Hair follicular keratinocyte (primary cell): ENCODE measurements at places on chromosomes 4 and X. TPM values are rescaled to one million over a fixed set of nuclear protein-coding genes. Genes with fewer than 3 reads are reported as not detected.

TCEAL2 gene
- not detected in 2 replicates for total RNA-seq

PHOX2B gene
- not detected in 2 replicates for total RNA-seq

CNGA1 gene
- total RNA-seq = 0.08 and 0.19 TPM in 2 replicates

MAGEB10 gene
- total RNA-seq = not detected in 2 replicates

GPR143 gene
- 0.08 TPM in 1 of 2 replicates, not detected in the other for total RNA-seq

PABPC1L2A gene
- total RNA-seq = not detected in 2 replicates

LARP7 gene
- total RNA-seq = 24.1 and 30.3 TPM in 2 replicates

ZNF732 gene
- total RNA-seq = 1.2 and 1.4 TPM in 2 replicates

SSX1 gene
- not detected in 2 replicates for total RNA-seq

ARR3 gene
- total RNA-seq = not detected in 2 replicates

JCHAIN gene
- not detected in 2 replicates for total RNA-seq

PPARGC1A gene
- total RNA-seq = not detected in 2 replicates

ZAR1 gene
- total RNA-seq = not detected in 2 replicates

FOXR2 gene
- not detected in 2 replicates for total RNA-seq

CLGN gene
- 0.15 and 0.78 TPM in 2 replicates for total RNA-seq

RS1 gene
- total RNA-seq = not detected in 2 replicates

RRH gene
- total RNA-seq = 0.16 TPM in 1 of 2 replicates, not detected in the other

GLOD5 gene
- not detected in 2 replicates for total RNA-seq

HS6ST2 gene
- 0.23 and 0.38 TPM in 2 replicates for total RNA-seq

SPANXN4 gene
- total RNA-seq = not detected in 2 replicates

UGT2B17 gene
- not detected in 2 replicates for total RNA-seq

LIMCH1 gene
- under 0.01 and 0.08 TPM in 2 replicates for total RNA-seq

STK26 gene
- total RNA-seq = 29.7 and 32.5 TPM in 2 replicates

OCIAD1 gene
- 102 and 118 TPM in 2 replicates for total RNA-seq

ADGRG2 gene
- total RNA-seq = under 0.01 TPM in 1 of 2 replicates, not detected in the other

PCDH18 gene
- under 0.01 and 0.42 TPM in 2 replicates for total RNA-seq

MBTPS2 gene
- 5.2 and 6.7 TPM in 2 replicates for total RNA-seq

GPRIN3 gene
- total RNA-seq = not detected in 2 replicates

RNF175 gene
- total RNA-seq = 0.39 TPM in 1 of 2 replicates, not detected in the other

ANXA10 gene
- not detected in 2 replicates for total RNA-seq

ADH1A gene
- total RNA-seq = not detected in 2 replicates

DLG3 gene
- total RNA-seq = 8.6 and 9.4 TPM in 2 replicates

SEC24B gene
- total RNA-seq = 17.1 and 24.1 TPM in 2 replicates

TMSB15A gene
- total RNA-seq = 0.68 TPM in 1 of 2 replicates, not detected in the other

CHIC1 gene
- total RNA-seq = 1.5 and 1.6 TPM in 2 replicates

CNGA2 gene
- total RNA-seq = not detected in 2 replicates

MYOZ2 gene
- total RNA-seq = not detected in 2 replicates

SMR3B gene
- not detected in 2 replicates for total RNA-seq

DCAF12L2 gene
- not detected in 2 replicates for total RNA-seq

USP17L22 gene
- total RNA-seq = not detected in 2 replicates

BMX gene
- not detected in 2 replicates for total RNA-seq

NOX1 gene
- total RNA-seq = not detected in 2 replicates

HDAC6 gene
- 26.1 and 29.4 TPM in 2 replicates for total RNA-seq

GJB1 gene
- total RNA-seq = not detected in 2 replicates

ZXDA gene
- 1.4 and 3.6 TPM in 2 replicates for total RNA-seq

NEIL3 gene
- 3.8 and 11.7 TPM in 2 replicates for total RNA-seq

RPA4 gene
- 0.08 and 0.34 TPM in 2 replicates for total RNA-seq

AFF2 gene
- not detected in 2 replicates for total RNA-seq

PFKFB1 gene
- 0.27 TPM in 1 of 2 replicates, not detected in the other for total RNA-seq

WAS gene
- 0.16 TPM in 1 of 2 replicates, not detected in the other for total RNA-seq

STS gene
- total RNA-seq = 0.61 and 0.86 TPM in 2 replicates

ACE2 gene
- not detected in 2 replicates for total RNA-seq

CNKSR2 gene
- total RNA-seq = 0.27 and 0.31 TPM in 2 replicates

TMEM144 gene
- 2.4 and 3.1 TPM in 2 replicates for total RNA-seq

NALF2 gene
- 0.08 and 0.11 TPM in 2 replicates for total RNA-seq

MAGEC1 gene
- not detected in 2 replicates for total RNA-seq

SLC25A4 gene
- 8.0 and 12.9 TPM in 2 replicates for total RNA-seq

PLK4 gene
- total RNA-seq = 4.6 and 13.1 TPM in 2 replicates

SYTL5 gene
- 0.04 and 0.08 TPM in 2 replicates for total RNA-seq
